ENCODE measurements at places on chromosomes 13 and 19.
A peak's percentile ranks its signal among the peaks of the same experiment; 100 is the strongest.

GRCh38 chr13:91544723-91545122 lies 146.3 kb downstream of the GPC5 start:
- no peak for DNase-seq

GRCh38 chr13:32362574-32362973 lies 47.3 kb downstream of the BRCA2 start:
- DNase-seq, result no peak

- DNase-seq, result no peak
Observed at GRCh38 chr13:102141625-102142472, 260.0 kb downstream of the FGF14 start.

DNA sequence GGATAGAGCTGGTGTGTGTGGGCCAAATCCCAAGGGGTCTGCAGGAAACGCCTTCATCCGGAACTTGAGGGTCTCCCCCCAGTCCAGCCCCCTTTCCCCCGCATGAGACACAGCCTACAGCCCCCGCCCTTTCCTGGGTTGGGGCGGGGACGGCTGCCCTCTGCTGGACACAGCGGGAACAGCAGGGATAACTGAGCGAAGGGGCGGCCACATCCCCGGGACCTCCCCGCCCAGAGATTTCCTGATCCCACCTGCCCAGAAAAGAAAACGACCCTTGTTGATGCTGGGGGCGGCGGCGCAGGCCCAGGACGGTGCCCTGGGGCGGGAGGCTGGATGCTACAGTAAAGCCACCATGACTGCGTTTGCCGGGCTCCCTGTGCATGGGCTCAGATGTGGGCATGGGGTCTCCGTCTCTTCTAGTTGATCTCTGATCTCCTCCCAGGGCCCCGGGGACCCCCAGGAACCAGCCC lies 14.2 kb downstream of the ONECUT3 start:
- DNase-seq, result peak; percentile 39

GRCh38 chr13:112202266-112202665 lies 135.3 kb downstream of the SOX1 start:
- DNase-seq, result no peak

DNA sequence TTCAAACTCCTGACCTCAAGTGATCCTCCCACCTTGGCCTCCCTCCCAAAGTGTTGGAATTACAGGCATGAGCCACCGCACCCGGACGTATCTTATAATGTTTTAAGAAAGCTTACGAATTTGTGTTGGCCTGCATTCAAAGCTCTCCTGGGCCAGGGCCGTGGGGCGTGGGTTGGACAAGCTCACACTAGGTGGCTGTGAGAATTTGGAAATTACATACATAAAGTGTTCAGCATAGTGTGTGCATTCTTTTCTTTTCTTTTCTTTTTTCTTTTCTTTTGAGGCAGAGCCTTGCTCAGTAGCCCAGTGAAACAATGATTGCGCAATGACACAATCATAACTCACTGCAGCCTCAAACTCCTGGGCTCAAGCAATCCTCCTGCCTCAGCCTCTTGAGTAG lies 2.6 kb downstream of the ZSWIM4 start:
- no peak for DNase-seq

DNA sequence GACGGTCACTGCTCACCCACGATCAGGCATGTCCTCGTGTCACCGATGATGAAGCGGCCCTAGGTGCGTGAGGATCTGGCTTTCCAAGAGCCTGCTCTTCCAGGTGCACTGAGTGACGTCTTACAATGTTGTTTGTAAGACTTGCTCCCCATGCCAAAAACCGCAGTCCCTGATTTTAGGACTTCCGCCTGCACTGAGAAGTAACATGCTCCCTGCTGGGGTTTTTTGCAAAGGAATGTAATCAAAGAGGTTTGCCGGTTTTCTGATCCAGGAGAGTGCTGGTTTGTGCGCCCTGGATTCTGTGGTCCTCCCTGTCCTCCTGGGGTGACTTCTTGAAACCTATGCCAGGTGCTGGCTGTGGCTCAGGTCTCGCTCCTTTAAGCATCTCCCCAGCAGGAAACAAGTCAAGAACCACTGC lies 38.8 kb downstream of the MYO9B start:
- no peak for DNase-seq
